ENCODE measurements at places on chromosomes 4 and X. TPM values are rescaled to one million over a fixed set of nuclear protein-coding genes. Genes with fewer than 3 reads are reported as not detected.

AMTN gene
- 1.3 TPM for total RNA-seq

USP26 gene
- not detected for total RNA-seq

HAND2 gene
- not detected for total RNA-seq

TRIML2 gene
- total RNA-seq, result under 0.01 TPM

GAGE12E gene
- not detected for total RNA-seq

UBA1 gene
- total RNA-seq, result 156 TPM

MSMO1 gene
- total RNA-seq, result 381 TPM

DIPK2B gene
- not detected for total RNA-seq

TMEM192 gene
- total RNA-seq, result 13.7 TPM

TBC1D9 gene
- total RNA-seq, result 27.7 TPM

BEX5 gene
- total RNA-seq, result 1.7 TPM

MAMLD1 gene
- under 0.01 TPM for total RNA-seq
